ENCODE measurements at places on chromosomes 11 and 22.

DNA sequence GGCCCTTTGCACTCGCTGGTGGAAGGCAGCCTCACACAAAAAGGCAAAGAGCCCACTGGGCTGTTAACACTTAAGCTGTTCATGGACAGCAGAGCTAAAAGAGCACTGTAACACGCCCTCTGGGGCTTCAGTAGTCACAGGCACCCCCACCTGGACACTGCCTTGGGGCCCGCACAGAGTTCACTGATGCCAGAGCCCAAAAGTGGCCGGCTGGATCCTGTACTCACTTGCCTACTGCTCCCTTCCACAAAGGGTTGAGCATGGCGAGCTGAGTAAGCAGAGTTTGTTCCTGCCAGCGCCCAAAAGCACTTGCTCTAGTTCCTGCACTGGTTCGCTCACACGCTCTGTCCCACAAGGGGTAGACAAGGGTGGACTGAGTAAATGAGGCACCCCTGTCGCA is 78.8 kb downstream of the RELT start:
- no peak for DNase-seq

DNA sequence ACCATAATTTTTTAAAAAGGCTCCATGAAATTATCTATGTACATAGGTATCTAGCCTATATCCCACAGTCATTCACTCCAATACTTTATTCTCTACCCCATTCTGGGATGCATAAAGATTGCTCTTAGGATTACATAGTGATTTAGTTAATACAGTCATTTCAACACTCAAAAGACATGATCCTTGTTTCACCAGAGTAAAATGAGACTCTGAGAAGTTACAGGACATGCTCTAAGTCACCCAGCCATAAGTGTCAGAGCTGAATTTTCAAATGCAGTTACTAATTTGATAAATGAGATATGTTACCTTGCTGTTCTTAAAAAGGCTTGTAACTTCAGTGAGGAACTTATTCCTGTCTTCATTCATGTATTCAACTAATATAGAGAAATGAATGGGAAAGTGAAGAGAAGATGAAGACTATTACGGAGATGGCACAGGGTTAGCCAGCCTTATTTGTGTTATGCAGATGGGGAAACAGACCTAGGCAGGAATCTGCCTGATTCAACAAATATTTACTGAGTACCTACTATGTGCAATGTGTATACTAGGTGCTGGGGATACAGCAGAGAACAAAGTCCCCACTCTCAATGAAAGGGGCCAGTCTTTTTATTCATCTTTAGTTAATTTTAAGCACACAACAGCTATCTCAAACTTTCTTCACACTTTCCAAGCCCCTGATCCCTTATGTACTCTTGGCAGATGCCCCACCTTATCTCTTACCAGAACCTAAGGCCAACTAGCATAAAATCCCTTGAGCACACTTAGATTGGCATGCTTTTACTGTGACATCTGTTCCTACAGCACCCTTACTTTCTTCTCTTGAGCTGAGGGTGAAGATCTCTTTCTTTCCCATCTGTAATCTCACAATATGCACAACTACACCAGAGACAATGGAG is 21.6 kb downstream of the MAPK1 start:
- DNase-seq: no peak

DNA sequence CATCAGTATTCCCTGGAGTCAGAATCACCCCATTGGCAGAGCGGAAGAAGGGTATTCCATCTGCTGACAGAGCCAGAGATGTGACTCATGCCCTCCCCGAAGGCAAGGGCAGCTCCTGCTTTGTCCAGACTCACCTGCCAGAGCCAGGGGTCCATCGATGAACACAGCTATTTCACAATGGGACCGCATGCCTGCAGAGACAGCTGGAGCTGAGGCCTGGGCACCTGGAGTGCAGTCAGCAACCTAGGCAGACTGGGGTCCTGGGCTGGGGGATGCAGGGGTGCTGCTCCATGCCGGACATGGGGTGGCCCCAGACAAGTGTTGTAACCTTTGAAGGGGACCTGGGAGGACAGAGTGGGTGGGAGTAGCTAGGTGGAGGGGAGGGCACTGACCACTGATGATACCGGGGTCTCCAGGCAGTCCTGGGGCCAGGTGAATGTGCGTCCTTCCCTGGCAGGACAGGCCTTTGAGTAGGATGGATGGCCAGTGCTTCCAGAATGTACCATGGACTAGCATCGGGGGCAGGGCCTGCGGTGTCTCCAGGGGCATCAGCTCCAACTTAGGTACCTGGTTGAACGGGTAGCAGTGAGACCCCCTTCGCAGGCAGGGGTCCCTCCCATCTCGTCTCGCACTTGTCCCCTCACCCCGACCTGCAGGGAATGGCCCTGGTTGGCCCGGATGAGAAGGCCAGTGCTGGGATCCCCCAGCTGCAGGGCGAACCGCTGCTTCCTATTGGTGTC is 1.7 kb downstream of the TRPT1 start:
- no peak for DNase-seq

DNA sequence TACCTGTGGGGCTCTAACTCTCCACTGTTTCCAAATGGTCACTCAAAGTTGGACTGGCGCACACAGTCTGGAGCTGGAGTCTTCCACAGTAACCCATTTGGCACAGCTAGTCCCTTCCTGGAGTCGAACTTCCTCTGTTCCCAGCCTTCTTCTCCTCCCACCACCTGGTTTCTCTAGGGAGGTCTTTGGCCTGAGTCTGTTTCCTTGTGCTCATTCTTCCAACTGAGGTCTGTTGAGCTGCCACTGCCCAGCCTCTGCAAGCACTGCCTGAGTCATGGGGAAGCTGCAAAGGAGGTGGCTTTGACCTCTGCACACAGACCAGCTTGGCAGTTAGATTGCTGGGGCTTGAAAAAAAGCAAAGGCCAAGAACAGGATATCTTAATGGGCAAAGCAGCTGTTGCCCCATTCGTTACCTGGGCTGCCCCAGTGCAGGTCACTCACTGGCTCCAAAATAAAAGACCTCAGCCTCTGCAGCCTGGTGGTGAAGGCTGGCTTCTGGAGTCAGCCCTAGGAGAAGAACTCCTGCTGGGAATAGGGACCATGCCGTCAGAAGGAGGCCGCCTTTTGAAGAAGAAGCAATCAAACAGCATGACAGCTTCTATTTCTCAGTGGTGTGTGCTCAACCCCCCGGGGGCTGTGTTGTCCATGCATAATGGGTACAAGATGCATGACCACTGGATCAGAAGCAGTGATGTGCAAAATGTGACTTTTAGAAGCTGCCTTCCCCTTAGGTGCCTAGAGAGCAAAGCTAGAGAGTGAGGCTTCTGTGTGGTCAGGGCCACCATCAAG is 3.0 kb downstream of the ADAMTS15 start:
- peak; percentile 57 for DNase-seq
